ENCODE measurements at places on chromosomes 7 and 10.
A peak's percentile ranks its signal among the peaks of the same experiment; 100 is the strongest.

- DNase-seq, result no peak
Observed at GRCh38 chr10:69645296-69646184, 15.5 kb downstream of the FAM241B start.

DNA sequence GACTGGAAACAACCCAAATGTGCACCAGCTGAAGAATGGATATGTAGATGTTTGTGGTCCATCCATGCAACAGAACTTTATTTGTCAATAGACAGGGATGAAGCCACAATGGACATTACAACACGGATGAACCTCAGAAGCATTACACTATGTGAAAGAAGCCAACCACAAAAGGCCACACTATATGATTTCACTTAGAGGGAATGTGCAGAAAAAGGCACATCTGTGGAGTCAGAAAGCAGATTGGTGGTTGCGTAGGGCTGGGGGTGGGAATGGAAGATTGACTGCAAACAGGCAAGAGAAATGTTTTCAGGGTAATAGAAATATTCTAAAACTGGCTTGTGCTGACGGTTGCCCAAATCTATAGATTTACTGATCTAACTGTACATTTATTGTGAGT is 34.3 kb upstream of the WASHC2A start:
- no peak for DNase-seq

GRCh38 chr10:62804356-62805230 is at the start of gene ADO:
Gene ADO (plus strand): TSS chr10:62804720. CDS start chr10:62805060, 340 bp downstream.
- peak; percentile 91 for DNase-seq

DNA sequence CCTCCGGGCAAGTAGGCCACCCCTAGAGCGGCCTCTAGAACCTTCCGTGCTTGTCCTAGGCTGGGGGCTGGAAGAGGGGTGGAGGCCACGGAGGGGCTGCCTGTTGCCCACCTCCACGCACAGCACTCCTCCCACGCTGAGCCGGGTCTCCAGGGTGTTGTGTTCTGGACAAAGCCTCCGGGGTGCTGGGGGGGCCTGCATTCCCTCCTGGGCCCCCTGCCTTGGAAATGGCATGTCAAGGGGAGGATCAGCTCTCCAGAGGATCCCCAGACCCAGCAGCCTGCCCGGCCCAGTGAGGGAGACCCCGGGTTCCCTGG is 8.1 kb upstream of the TTYH3 start:
- no peak for DNase-seq

DNA sequence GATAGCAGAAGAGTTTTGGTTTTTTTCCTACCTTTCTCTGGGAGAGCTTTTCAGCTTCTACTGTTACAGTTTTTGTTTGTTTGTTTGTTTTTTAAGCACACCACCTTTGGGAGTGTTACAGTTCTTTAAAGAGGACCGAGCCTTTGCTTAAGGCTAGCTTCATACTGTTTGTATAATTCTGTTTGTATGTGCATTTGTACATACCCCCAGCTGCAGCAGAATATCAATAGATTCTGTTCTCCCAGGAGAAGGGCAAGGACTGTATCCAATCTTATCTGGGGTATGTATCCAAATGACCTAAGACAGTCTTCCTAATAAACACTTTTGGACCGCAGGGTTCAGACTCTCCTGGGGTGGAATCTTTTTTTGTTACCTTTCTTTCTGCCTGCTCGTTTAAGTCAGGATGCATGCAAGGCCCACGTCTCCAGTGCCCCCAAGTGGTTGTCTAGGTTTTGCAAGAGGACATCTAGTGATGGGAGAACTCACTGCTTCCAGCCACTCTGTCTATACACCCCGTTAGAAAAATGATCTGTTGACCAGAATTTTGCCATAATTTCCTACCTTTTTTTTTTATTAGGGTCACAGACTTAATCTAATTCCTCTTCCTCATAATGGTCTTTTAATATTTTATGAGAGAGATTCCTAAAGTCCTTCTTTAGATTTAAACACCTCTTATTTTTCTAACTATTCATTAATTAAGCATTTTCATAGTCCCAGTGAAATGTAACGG is 23.9 kb downstream of the NRF1 start:
- peak; percentile 77 for DNase-seq

- DNase-seq, result no peak
Observed at GRCh38 chr10:28470873-28471651, 61.9 kb upstream of the WAC start.

DNA sequence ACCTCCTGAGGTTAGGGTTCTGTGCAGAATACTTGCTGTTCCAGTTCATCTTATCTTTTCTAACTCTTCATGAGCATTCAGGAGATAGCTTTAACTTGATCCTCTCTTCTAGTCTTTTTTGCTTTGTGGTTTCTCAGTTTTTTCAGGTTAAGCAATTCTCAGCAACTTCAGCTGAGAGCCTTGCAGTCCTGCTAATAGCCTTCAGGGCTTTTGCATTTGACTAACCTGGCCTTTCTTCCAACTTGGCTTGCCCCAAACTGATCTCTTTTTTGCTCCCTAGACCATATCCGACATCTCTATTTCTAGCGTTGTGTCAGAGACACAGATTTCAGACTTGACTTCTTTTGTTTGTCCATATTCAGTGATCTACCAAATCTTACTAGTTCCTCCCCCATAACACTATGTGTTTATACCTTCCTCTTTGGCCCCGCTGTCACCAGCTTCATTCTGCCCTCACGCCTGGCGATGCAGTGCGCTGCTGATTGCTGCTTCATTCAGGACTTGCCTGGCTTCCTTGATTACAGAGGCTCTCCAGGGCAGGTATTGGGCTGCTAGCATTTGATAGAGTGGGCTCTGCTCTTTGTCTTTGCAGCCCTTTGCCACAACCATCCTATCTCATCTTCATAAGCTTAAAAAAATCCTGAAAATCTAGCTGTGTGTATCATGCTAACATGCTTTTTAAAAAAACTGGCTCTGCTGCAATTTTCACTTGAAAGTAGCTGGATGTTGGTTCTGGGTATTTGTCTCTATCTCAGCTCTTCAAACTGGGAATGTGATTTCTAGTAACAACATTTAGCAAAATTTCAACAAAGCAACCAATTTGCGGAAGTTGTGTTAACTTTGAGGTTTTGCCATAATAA is 9.6 kb downstream of the CUL1 start:
- DNase-seq, result no peak

- no peak for DNase-seq
Observed at GRCh38 chr7:17325364-17325763, 26.9 kb downstream of the AHR start.

- DNase-seq, result peak; percentile 17
Observed at GRCh38 chr10:130021383-130021950, 57.4 kb upstream of the EBF3 start.

- DNase-seq, result no peak
Observed at GRCh38 chr10:22420787-22421517, 75.7 kb downstream of the SPAG6 start.

DNA sequence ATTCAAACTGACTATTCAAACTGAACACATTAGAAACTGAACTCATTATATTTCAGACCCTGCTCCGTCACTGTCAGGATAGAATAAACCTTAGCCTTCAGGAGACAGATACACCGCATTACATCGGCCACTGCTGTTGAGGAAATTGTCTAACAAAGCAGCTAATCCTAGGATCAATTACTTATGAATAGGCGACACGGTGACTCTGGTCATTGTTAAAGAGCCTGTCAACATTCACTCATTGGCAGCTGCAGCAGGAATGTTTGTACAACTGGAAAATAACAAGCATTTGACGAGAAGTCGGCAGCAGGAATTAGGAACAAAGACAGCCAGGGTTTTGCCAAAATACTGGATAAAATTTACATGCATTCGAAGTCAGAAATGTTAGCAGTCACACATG is 112.0 kb upstream of the MKX start:
- no peak for DNase-seq

GRCh38 chr10:27893358-27893954 is 105.4 kb downstream of the ODAD2 start:
- DNase-seq, result no peak

DNA sequence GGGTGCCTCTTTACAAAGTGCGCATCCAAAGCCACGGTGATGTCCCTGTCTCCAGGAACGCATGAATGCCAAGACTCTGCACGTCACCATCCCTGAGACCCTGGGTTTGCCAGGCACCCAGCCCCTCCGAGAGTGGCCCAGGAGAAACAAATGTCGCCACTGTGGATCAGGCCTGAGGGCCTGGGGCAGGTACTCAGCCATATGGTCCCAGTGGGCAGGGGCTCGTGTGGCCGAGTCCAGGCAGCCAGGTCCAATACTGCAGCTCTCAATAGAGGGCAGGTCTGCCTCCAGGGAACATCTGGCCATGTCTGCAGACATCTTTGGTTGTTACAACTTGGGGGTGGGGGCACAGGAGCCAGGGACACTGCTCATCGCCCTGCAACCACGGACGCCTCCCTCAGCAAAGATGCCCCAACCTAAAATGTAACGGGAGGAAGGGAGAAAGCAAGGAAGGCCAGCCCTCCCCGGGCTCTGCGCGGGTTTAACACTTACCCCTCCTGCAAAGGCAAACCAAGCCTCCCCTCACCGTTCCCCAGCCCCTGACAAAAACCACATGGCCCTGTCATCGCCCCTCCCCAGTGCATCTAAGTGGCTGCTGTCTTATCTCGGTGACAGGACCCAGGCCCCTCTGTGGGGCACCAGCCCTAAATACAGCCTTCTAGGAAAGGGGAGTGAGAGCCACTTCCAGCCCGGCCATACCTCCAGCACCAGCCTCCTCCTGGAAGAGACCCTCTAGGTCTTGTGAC is 10.3 kb upstream of the PAPOLB start:
- DNase-seq, result no peak

DNA sequence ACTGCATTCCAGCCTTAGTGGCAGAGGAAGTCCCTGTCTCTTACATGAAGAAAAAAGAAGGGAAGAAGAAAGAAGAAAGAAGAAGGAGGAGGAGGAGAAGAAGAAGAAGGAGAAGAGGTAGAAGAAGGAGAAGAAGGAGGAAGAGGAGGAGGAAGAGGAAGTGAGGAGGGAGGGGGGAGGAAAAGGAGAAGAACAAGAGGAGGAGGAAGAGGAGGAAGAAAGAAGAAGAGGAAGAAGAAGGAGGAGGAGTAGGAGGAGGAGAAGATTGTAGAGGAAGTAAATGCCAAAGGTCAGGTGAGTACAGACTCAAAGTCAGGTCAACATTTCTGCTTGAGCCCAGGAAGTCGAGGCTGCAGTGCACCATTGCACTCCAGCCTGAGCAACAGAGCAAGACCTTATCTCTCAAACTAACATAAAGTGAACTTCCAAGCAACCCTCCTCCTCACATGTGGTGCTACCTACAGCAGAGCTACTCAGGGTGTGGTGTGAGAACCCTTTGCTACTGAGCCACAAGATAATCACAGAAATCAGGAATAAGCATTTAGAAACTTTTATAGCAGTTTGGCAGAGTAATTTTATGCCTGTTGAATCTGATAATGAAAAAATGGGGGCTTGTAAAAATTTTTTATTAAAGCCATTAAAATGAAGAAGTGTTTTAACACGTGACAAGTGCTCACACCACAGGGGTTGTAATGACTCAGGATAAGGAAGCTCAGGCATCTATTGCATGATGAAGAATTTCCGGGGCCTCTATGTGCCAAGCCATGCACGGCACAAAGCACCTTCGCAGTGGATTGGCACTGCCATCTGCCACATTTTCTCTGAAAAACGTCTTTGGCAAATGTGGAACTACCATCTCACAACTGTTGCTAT is 224.9 kb upstream of the AUTS2 start:
- no peak for DNase-seq

DNA sequence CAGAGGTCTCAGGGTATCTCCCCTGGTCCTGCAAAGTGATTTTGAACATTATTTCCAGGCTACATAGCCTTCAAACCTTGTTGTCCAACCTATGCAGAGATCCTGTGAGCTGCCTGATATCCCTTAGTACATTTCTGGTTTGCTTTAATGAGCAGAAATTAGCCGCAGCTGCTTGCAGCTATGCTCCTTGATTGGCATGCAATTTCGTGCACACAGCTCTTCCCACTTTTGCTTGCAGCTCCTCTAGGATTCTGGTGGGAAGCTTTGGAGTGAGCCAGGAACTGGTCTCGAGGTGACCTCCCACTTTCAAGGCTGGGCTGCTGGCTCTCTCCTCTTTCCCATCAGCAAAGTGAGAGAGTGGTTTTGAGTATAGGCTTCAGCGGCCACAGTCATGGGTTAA is 45.8 kb downstream of the OAT start:
- DNase-seq, result no peak

DNA sequence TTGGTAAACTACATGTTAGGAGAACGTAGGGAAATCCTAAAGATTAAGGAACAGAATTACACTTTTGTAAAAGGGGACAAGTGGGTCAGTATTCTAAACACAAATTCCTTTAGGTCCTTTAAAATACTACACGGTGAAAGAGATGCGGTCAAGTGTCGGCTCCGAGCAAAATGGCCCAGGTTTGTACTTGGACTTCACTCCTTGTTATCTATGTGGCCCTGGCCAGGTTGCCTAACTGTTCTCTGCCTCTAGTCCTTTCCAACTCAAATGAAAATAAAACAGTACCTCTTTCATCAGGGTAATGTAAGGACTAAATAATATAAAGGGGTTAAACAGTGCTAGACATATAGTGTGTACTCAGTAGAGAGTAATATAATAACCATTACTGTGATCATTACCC is 344.8 kb downstream of the PARD3 start:
- DNase-seq, result no peak

- DNase-seq, result no peak
Observed at GRCh38 chr7:28641752-28642545, 229.6 kb downstream of the CREB5 start.

Measured in activated CD8-positive, alpha-beta memory T cell treated with anti-CD3 and anti-CD28 coated beads for 24 hours (primary cell).